ENCODE measurements at places on chromosomes 1 and 21. TPM values are rescaled to one million over a fixed set of nuclear protein-coding genes. Genes with fewer than 3 reads are reported as not detected.

DNA sequence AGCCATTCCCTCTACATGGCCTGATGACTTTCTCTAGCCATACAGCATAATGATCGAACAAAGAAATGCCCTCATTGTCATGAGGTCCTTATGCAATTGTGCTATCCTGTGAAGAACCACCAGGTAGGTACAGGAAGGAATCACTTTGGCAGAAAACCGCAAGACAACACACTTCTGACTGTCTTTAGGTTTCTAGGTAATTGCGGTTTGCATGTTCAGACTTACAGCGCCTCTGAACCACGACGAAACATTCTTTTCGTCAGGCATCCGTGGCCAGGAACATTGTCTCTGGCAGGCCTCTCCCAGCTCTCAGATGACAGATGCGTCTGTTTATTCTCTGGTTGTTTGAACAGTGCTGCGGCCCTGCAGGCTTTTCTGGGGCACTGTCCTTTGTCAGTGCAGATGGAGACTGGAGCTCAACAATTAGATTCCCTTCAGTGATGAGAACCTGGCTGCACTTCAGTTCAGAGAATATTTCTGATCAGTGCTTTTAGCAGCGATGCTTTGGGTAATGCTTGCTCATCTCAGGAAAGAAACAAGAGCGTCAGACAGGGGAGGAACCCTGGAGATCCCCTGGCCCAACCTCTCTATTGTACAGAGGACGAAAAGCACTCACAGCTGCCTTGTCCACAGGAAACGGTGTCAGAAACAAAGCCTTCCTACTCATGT lies 63.4 kb downstream of the B3GALT5 start:
- DNase-seq: no peak

DNA sequence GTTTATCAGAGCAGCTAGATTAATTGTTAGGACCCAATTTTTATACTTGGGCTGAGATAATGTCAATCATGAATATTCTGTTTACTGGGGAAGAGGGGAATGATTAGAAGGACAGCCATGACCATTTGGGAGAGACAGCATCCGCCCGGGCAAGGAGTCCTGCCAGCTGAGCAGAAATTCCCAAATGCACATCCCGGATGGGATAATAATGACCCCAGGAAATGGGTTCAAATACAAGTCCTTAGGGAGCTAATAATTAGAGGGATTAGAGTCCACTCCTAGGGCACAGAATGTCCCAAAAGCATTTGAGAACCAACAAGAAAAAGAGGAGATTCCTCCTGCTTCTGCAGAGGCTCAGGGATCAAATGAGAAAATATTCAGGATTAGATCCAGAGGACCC lies 115.9 kb downstream of the LRRC53 start:
- DNase-seq: no peak

- no peak for DNase-seq
Measured at GRCh38 chr1:204858363-204858821, 12.3 kb upstream of the NFASC start.

DNA sequence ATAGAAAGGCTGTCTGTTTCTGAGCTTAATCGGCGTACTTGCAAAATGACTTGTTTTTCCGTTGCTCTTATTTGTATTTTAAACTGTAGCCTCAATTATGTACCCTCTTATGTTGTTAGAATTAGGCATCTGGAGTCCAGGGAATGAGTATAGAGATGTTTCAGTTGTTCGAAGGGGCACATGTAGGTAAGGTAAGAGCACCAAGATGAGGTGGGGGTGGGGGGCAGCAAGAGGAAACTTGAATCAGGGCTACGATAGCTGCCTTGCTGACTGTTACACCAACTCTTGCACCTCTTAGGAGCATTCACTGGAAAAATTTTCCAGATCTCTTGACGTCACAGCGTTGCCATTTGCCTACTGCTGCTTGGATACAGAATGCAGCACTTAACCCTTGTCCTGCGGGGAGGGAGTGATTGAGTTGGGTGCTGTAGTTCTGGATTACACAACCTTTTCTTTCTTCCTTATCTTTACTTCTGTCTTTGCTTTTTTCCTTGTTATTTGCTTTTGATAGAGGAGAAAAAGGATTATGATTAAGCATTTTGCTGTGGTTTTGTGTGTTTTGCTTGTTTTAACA lies 3.2 kb downstream of the ATP1B1 start:
- DNase-seq: no peak

FMO3 gene
- not detected for polyA plus RNA-seq

CADM3 gene
- 0.93 TPM for polyA plus RNA-seq

DNA sequence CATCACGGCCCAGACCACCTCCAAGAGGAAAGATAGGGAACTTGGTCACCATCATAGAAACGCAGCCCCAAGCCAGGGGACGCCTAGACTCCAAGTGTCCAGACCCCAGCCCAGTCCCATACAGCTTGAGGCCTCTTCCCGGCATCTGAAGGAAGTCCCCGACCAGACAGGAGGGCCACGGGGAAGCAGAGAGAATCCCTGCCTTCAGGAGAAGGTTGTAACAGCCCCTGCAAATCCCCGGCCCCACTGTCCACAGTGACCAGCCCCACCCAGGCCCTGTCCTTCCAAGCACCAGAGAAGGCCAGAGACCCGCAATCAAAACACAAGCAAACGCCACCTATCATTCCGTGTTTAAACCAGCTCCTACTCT lies 1.7 kb downstream of the SLC19A1 start:
- no peak for DNase-seq

GRCh38 chr1:34370748-34371147 lies 194.0 kb downstream of the C1orf94 start:
- no peak for DNase-seq

XCL1 gene
- polyA plus RNA-seq: not detected

GRCh38 chr1:113780374-113781146 lies 21.3 kb upstream of the PHTF1 start:
- no peak for DNase-seq

CYYR1 gene
- 57.9 TPM for polyA plus RNA-seq

DNA sequence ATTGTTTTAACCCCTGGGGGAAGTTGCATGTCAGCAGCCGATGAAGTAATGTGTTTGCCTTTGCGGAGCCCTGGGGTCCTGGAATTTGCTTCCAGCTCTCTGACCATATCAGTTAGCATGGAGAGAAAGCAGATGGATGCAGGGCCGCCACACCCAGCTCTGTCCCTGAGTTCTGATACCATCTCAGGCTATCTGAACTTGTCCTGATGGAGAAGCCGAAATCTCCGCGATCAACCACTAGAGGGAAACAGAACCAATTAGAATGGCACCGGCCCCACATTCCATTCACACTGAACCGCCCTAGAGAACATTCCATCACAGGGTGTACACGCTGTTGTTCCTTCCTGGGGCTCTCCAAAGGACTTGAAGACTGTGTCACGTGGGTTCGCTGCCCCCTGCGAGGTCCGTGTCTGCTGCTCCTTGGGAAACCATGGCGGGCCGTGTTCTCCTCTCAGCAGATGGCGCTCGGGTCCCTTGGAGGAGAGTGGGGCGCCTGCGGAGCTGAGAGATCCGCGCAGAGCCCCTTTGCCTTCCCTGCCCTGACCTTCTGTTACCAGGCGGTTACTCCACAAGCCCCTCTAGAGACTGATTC lies 75.4 kb downstream of the ABCA4 start:
- DNase-seq: peak; percentile 69

- no peak for DNase-seq
Measured at GRCh38 chr1:26697978-26698849, 2.4 kb downstream of the ARID1A start.

- DNase-seq: no peak
Measured at GRCh38 chr1:47663286-47663685, 225.4 kb downstream of the FOXD2 start.

LAMC1 gene
- polyA plus RNA-seq: 261 TPM

- no peak for DNase-seq
Measured at GRCh38 chr1:43184388-43184787, 12.3 kb downstream of the CFAP57 start.

DNA sequence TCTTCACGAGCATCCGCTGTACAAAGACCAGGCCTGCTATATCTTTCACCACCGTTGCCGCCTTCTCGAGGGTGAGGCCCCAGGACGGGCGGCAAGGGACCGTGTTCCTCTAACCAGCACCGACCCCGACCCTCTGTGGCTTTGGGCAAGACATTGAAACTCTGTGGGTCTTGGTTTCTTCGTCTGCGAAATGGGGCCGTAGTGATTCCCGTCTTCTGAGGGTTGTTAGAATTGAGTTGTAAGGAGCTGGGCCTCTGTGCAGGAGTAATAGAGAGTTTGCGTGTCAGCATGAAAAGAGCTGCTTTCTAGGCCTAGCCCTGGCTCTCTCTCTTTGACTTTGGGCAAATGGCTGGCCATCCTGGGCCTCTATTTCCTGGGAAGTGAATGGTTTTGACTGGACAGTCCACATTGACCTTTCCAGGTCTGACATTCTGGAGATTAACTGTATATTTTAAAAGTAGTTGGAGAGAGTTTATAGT lies 591 bp downstream of the MRPL37 start:
- DNase-seq: no peak

DNA sequence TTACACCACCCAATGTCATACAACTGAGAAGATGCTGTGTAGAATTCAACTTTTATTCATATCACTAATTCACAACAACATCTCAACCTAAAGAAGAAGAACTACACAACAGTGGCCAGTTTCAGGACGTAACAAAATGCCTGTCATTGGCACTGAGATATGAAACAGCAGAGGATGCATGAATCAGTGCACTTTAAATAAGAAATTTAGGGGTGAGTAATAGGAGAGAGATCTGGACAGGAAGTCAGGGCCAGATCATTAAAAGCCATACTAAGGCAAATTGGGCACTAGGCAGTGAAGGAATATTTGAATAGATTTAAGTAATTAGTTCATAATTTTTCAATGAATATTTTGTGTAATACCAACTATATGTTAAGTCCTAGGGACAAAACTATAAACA lies 510.5 kb downstream of the PLPP3 start:
- DNase-seq: no peak

DNA sequence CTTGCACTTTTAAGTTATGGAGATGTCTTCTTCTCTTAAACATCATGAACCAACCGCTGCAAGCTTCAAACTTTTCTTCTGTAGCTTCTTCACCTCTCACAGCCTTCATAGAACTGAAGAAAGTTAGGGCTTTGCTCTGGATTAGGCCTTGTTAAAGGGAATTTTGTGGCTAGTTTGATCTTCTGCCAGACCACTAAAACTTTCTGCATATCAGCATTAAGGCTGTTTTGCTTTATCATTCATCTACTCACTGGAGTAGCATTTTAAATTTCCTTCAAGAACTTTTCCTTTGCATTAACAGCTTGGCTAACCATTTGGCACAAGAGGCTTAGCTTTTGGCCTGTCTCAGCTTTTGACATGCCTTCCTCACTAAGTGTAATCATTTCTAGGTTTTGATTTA lies 43.0 kb upstream of the RGL1 start:
- DNase-seq: no peak

DNA sequence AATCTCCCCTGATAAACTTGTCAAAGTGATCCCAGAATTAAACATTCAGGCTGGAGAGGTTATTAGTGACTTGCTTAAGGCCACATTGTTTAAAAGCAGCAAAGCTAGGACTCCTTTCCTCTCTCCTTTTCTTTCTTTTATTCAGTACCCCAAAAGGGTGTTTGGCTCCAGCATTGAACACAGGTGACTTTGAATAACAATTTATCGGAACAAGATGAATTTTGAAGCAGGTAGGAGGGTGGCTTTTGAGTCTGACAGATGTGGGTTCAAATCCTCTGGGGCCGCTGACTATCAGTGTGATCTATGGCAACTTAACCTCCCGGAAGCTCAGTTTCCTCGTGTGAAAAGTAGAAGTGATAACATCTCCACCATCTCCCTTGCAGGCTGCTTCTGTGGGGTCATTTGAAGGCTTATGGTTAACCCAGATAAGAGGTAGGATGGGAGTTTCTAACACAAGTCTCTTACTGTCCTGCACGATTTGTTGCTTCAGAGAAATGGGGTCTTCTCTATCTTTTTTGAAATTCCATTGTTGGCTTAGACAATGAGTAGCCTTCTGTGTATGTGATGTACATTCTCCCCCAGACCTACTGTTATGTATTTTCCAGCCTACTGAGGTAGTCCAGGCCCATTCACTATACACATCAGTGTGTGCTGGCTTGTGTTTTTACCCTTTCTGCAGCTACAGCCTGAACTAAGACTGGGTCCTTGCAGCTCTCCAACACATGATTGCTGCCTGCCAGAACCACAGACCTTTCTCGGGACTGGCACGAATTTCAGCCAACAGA lies 29.0 kb downstream of the JUN start:
- no peak for DNase-seq

- DNase-seq: no peak
Measured at GRCh38 chr1:226405411-226405988, 2.4 kb downstream of the PARP1 start.

- DNase-seq: peak; percentile 3
Measured at GRCh38 chr1:166080277-166080966, 86.4 kb downstream of the FAM78B start.

DNA sequence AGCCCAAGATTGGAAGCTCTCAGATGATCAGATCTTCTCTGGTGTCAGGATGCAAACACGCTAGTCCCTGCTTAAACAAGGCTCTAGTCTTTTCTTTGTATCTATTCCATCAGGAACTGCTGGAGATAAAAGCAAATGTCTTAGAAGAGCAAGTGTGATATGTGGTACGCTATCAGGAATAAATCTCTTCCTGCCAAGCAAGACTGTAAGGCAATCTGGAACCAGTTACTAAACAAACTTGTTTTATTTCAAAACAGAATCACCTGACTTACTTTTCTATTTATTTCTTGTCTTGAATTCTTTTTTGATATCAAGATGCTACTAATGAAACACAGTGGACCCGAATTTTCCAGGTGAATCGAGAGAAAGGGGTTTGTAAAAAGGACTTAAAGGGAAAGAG lies 139.9 kb upstream of the ZNF644 start:
- no peak for DNase-seq

DNA sequence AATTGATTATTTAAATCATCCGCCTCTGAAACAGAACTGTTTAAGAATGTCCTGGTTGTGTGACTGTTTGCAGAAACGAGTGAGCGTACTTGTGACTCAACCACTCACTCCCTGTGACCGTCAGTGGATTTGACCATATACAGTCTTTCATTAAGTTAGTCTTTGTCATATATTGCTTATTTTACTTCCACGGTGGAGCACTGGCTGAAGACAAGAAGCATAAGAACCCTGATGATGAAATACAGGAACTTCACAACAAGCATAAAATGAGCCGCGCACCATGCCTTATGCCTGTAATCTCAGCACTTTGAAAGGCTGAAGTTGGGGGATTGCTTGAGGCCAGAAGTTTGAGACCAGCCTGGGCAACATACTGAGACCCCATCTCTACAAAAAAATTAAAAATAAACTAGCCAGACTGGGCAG lies 194.0 kb downstream of the TOMM20 start:
- DNase-seq: no peak

GPR157 gene
- 1.3 TPM for polyA plus RNA-seq

Measured in left renal pelvis (tissue), 4 donors.